ENCODE measurements at places on chromosomes 1 and 21.

DNA sequence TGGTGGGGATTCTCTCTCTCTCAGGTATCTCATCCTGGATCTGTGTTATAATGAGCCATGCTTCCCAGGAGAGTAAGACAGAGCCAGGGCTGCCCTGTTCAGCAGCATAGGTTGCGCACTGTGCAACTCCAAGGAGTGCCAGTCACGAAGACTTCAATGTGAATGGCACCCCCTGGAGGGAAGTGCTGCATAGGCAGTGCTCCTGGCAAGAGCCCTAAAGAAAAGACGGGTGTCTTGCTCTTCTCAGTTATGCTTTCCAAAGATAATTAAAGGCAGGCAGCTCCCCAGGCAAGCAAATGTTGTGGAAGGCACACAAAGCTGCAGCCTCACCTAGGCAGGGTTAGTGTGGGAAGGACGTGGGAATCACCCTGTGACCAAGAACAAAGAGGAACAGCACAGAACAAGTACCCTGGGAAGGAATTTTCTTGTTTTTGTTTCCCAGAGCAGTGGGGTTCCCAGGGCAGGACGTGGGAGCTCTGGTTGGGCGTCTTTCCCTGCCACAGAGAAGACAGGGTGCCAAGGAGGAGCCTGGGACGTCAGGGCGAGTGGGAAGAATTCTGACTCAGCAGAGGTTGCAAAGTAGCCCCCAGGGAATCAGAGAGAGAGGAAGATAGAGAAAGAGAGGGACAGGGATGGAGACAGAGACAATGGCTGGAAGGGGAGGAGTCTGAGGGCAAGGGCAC, 120.9 kb downstream of the KCNN3 start:
- peak; percentile 53 for DNase-seq

DNA sequence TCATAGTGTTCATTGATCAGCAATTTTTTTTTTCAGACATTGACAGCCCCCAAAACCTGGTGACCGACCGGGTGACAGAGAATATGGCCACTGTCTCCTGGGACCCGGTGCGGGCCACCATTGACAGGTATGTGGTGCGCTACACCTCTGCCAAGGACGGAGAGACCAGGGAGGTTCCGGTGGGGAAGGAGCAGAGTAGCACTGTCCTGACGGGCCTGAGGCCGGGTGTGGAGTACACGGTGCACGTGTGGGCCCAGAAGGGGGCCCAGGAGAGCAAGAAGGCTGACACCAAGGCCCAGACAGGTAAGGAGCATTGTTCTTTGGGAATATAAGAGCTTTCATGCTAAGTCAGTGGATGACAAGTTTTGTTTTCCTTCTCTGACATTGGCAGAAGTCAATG, 49.3 kb downstream of the TNN start:
- no peak for DNase-seq

GRCh38 chr1:29521438-29521715, 285.1 kb downstream of the PTPRU start:
- no peak for DNase-seq

- no peak for DNase-seq
Observed at GRCh38 chr1:157103268-157103667, 3.7 kb upstream of the ETV3L start.

GRCh38 chr1:115230281-115230680, 107.8 kb downstream of the NGF start:
- DNase-seq, result no peak

DNA sequence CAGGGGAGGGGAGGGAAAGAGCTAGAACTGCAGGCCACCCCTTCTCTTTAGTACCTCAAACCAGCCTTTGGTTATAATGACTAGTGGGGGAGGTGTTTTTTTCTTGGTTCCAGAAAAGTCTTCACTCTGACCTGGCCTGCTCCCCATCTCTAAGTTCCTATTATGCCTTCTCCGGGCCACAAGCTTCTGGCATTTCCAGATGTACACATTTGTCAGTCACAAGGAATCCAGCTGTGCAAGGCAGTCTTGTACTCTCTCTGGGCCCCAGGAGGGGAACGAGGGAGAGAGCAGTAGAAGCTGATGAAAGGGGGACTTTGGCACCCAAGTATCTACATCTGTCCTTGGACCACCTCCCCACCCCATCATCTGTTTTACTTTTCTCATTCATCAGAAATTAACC, 2.7 kb upstream of the FALEC start:
- DNase-seq, result no peak

- no peak for DNase-seq
Observed at GRCh38 chr1:235617808-235618207, 31.8 kb downstream of the GNG4 start.

GRCh38 chr1:10564063-10564462, 89.3 kb downstream of the PEX14 start:
- DNase-seq, result no peak
